ENCODE measurements at places on chromosomes 2 and 18.

- DNase-seq, result no peak
Measured at GRCh38 chr2:47259829-47260228, 104.7 kb upstream of the STPG4 start.

GRCh38 chr2:127558911-127559310 is 23.4 kb downstream of the MYO7B start:
- no peak for DNase-seq

- no peak for DNase-seq
Measured at GRCh38 chr2:7555260-7555659, 638.0 kb downstream of the RNF144A start.

- no peak for DNase-seq
Measured at GRCh38 chr2:181197140-181197760, 216.8 kb downstream of the UBE2E3 start.

DNA sequence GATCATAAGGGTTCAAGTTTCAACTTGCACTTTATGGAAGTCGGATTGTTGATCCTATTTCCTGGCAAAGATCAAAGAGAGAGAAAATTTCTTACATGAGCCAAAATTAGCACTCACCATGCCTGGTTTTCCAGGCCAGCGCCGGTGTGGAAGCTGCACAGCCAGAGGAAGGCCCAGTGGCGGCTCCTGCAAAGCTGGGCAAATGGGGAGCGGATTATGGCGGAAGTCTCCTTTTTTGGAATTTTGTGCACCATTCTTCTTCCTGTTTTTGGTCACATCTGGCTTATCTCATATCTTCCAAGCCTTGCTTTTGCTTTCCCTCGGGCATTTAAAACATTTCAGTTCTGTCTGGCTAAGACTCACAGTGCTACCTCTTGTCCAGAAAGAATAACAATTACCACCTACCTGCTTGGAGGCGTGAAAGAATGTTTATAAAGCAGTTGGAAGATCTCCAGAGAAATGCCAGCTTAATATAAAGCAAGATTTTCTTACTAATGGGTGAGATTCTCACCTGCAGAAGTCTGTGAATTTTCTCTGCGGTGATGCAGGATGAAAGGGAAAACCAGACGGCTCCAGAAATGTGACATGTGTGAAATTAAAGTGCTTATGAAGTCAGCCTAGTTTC is 94.3 kb downstream of the ASAP2 start:
- no peak for DNase-seq

DNA sequence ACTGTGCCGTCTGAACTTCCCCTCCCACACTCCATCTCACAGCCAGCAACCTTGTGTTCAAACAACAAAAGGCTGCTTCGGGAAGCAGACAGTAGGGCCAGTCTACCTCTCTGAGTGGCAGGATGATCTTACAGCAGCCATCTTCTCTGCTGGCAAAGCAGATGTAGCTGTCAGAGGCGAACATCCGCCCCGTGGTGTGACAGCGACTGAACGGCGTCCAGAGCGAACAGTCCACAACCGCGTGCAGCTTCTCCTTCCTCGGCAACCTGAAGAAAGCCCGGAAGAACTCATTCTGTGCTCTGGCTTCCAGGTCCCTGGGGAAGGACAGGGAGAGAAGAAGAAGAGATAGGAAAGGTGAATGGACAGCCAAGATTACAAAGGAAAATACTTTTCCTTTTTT is 38.0 kb downstream of the RPL31 start:
- no peak for DNase-seq

- DNase-seq, result no peak
Measured at GRCh38 chr18:3595369-3596273, 145.6 kb downstream of the TGIF1 start.

GRCh38 chr2:118309946-118310680 is 221.8 kb downstream of the INSIG2 start:
- DNase-seq, result peak; percentile 67

DNA sequence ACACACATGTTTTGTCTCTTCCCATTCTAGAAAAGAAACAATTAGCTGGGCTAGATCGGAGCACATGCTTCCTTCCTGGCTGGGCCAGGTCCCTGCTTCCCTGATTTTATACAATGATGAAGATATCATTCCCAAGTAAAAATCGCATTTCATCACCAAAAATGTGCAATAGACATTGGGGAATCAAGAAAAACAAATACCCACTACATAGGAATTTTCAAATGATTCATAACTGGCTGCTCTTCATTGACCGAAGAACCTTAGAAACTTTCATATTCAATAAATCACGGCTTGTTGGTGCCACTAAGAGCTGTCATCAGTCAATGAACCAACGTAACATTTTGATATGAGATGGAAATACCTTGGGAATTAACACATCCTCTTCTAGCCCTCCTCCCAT is 373.6 kb upstream of the TRIB2 start:
- DNase-seq, result no peak

DNA sequence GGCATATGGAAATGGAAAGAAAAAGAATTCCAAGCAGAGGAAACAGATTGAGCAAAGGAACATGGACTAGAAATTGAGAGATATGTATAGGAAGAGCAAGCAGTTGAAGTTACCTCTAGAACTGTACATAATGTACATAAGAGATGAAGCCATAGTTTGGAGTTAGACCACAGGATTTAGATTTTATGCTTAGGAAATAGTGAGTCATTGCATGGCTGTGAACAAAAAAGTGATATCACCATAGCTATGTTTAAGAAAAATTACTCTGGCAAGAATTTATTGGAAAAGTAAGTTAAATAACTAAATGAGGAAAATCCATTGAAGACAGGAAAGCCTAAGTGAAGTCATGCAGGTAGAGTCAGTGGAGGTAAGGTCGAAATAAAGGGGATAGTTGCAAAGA is 99.4 kb upstream of the GALNT5 start:
- no peak for DNase-seq

DNA sequence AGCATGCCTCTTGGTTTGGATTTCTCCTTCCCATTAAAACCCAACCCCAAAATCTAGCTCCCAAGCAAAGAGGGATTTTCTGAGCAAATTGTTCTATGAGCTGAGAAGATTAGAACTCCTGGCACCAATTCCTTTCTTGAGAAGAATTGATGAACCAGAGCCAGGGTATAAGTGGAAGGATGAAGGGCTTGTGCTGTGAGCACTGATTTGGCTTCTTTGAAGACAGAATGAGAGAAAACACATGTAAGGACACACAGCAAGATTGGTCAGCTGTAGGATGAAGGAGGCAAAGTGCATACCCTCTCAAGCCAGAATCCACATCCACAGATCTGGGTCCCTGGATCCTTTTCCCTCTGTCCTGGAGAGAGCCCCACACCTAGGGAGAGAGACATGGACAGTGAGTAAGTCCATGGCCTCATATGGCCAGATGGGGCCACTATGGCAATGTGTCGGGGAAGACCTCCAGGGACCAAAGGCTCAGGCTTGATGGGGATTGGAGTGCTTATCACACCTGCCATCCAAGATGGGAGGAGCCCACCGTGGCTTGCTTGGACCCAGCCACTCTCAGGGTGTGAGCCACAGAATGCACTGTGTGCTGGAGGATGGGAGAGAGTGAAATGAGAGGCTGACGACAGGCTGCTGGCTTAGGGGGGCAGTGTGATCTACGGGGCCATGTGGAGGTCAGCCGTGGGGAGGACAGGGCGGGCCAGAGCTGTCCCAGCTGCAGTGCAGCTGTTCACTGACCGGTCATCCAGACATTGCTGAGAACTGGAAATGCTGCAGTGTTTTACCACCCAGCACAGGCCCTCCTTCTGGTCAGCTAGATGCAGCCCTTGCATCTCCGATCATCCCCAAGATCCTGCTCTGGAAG is 339.8 kb downstream of the CYP26B1 start:
- no peak for DNase-seq

GRCh38 chr18:58407263-58407648 is 221.6 kb downstream of the ALPK2 start:
- DNase-seq, result no peak

GRCh38 chr2:227504700-227505099 is 32.7 kb downstream of the AGFG1 start:
- DNase-seq, result no peak

- no peak for DNase-seq
Measured at GRCh38 chr18:427005-427404, 73.5 kb downstream of the COLEC12 start.

GRCh38 chr2:33475224-33476130 is 972 bp upstream of the RASGRP3 start:
- peak; percentile 78 for DNase-seq

GRCh38 chr2:44789446-44789845 is 152.1 kb upstream of the SIX3 start:
- DNase-seq, result no peak

- DNase-seq, result no peak
Measured at GRCh38 chr2:28587526-28588291, 91.8 kb downstream of the PLB1 start.

DNA sequence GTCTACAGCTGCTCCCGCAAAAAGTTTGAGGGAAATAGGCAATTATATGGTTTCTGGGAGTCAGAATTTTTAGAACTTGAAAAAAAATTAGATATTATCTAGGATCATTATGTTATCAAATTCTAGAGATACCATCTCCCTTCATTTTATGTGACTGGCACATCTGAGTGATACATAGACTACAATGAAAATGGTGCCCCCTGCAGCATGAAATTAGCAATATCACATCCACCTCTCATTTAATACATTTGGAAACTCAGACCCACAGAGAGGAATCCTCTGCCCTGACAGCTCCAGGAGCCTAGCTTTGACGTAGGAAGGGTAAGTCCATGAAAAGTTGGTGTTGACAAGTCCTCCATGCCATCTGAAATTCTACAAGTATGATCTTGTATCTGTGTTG is 381.6 kb downstream of the SUCLG1 start:
- no peak for DNase-seq

All from activated naive CD8-positive, alpha-beta T cell treated with anti-CD3 and anti-CD28 coated beads, Interleukin-2, amount 50 U/mL, for 24 hours (primary cell).